Small intestine (tissue), 16 donors: ENCODE measurements at places on chromosomes 7 and 10. TPM values are rescaled to one million over a fixed set of nuclear protein-coding genes. Genes with fewer than 3 reads are reported as not detected.

DNA sequence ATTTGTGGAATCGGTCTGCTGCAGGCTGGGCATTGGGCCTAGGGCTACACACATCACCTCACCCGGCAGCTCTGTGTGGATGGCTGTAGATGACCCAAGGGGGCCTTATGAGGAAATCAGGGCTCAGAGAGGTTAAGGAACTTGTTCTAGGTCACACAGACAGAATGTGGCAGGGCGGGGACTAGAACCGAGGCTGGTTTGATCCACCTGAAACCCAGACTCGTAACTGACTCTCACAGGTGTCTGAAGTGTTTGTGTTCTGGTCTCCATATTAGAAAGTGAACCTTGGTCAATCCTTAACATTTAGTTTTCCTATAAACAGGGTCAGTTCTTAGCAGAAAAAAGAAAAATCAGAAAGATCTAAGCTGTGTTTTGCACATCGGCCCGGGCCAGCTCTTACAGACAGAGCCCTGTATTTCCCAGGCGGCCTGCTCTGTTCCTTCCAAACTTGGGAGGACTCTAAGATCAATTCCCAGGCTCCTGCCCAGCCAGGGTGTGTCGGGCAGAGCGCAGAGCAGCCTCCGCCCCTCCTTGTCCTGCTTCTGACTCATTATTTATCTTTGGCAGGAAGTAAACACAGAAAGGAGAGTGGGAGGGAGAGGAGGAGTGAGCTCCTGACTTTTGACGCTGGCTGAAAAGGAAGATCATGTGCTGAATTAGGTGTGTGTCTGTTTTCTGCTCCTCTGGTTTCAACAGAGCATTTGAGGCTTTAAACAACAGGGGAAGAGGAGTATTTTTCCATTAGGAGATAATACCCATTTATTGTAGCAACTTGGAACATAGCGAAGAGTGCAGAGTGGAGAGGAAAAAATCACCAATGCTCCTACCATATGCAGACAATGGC, 74.1 kb downstream of the TACC2 start:
- DNase-seq, result peak; percentile 96

- DNase-seq, result no peak
These were observed 8.8 kb downstream of the HSPA12A start for GRCh38 chr10:116733566-116733965.

Gene LIPF
- 4.5 TPM for polyA plus RNA-seq

DNA sequence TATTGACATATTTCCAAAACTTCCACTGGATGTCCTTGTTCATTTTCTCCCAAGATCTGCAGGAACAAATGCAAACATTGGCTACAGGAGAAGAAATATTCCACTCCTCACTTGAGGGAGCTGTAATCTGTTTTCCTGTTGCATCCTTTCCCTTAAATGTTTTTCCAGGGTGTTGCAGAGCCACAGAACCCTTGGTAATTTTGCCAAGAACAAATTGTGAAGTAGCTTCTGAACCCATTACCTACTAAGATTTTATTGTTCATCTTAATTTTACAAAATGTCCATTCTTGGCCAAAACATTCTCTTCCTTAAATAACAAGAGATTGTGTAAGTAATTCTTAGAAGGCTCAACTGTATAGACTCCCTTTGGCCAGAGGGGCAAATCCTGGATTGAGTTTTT, 177.0 kb downstream of the GNAT3 start:
- DNase-seq, result no peak

- no peak for DNase-seq
These were observed 7.3 kb upstream of the SNX13 start for GRCh38 chr7:17947620-17948019.

Gene AGR3
- 509 TPM for polyA plus RNA-seq

- peak; percentile 75 for DNase-seq
These were observed 36.2 kb upstream of the PPIF start for GRCh38 chr10:79310911-79311573.

- no peak for DNase-seq
These were observed 4.6 kb upstream of the RBAK start for GRCh38 chr7:5041047-5041446.

Gene SLC39A12
- polyA plus RNA-seq, result not detected

Gene MMD2
- polyA plus RNA-seq, result not detected

Gene SPDYE3
- 3.1 TPM for polyA plus RNA-seq

DNA sequence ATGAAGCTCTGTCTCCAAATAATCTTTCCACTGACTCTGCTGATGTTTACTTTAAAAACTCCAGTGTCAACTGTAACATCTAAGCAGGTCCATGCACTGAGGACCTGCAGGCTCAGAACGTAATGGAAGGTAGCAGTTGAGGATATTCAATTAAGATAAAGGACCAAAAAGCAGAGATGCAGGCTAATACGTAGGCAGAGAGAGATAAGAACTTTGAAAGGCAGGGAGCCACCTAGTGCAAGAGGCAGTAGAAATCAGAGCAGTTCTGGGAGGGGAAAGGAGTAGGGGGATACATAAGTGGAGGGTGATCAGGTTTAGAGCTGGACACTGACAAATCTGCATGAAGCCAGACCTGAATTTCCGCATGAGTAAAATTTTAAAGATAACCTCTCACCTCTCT, 114.5 kb upstream of the POM121L12 start:
- no peak for DNase-seq

DNA sequence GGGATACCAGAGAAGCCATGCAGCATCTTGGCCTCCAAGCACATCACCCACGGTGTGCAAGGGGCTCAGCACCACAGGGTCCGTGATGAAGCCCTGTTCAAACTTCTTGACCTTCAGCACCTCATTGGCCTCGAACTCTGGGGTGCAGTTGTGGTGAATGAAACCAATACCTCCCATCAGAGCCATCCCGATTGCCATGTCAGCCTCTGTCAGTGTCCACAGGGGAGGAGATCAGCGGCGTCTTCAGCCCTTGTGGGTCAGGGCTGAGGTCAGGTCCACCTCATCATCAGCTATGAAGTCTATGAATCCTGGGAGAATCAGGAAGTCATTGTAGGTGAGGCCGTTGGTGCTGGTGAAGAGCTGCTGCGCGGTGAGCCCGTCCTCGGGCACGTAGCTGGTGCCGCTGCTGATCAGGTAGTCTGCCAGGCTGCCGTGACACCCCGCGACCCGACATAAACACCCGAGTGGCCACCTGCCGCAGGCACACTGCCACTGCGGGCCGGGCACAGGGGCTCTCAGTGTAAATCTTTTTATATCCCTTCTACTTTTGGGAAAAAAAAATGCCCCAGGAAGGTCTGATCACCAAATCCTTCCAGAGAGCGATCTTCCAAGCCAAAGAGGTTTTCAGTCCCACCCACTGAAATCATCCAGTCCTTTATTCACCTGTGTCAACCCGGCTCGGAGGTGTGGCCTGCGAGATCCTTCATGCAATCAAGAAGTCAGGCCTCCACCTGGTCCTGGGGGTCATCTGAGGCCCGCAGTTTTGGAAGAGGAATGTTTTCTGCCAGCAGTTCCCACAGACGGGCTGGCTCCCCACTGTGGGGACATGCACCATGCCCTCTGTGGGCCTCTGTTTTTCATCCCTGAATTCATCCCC, 144.1 kb upstream of the KCNMA1 start:
- no peak for DNase-seq
